Mucosa of gallbladder (tissue), 1 donor: ENCODE measurements at places on chromosomes 12 and 14. TPM values are rescaled to one million over a fixed set of nuclear protein-coding genes. Genes with fewer than 3 reads are reported as not detected.

Gene PDE3A
- 8.5 TPM for total RNA-seq

Gene RAD9B
- 0.35 TPM for total RNA-seq

Gene BLTP3B
- total RNA-seq, result 25.2 TPM

Gene SSTR1
- total RNA-seq, result 3.4 TPM

Gene NGB
- total RNA-seq, result not detected

Gene ZFYVE21
- 94.0 TPM for total RNA-seq

Gene P2RX4
- total RNA-seq, result 66.6 TPM

Gene LRP1
- 241 TPM for total RNA-seq
